ENCODE measurements at places on chromosomes 7 and 10. TPM values are rescaled to one million over a fixed set of nuclear protein-coding genes. Genes with fewer than 3 reads are reported as not detected.

The ANKRD61 gene
- 0.22 TPM for polyA plus RNA-seq

The C10orf90 gene
- polyA plus RNA-seq, result 0.12 TPM

- no peak for DNase-seq
Observed at GRCh38 chr10:23150091-23150490, 42.0 kb upstream of the PTF1A start.

DNA sequence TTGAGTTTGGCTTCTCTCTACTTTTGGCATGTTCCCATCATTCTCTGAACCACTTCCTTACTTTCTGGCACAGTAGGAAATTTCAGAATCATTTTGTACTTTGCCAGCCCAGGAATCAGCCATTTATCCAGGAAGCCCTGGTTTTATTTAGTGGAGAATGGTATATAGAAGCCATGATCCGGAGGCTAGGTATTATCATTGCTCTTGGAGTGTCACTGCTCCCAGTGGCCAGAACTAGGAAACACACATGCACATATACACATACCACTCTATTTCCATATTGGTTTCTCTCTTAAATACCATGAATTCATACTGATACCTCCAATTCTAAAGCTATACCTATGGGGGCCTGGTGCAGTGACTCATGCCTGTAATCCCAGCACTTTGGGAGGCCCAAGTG lies 36.3 kb downstream of the SUFU start:
- DNase-seq, result no peak

- no peak for DNase-seq
Observed at GRCh38 chr10:8085251-8085650, 30.8 kb downstream of the GATA3 start.

GRCh38 chr10:77641788-77642397 lies 4.3 kb upstream of the KCNMA1 start:
- peak; percentile 53 for DNase-seq

Measured in AG04450 (cell line).